ENCODE measurements at places on chromosomes 2 and 18. TPM values are rescaled to one million over a fixed set of nuclear protein-coding genes. Genes with fewer than 3 reads are reported as not detected.

The ABCB11 gene
- total RNA-seq: 1.2 TPM

DNA sequence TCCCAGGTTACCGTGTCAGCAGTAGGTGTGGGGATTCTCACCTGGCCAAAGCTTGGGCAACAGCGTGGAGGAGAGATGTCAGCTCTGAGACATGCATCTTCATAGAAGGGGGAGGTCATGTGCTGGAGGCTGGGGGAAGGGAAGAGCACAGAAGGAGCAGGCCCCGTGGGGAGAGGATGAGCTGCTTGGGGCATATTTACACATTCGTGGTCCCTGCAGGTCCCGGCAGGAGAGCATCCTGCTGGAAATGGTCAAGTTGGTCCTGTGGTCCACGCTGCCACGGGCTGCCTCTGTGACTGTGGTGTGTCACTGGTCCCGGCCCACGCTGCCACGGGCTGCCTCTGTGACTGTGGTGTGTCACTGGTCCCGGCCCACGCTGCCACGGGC, 195.1 kb upstream of the TWIST2 start:
- no peak for DNase-seq

DNA sequence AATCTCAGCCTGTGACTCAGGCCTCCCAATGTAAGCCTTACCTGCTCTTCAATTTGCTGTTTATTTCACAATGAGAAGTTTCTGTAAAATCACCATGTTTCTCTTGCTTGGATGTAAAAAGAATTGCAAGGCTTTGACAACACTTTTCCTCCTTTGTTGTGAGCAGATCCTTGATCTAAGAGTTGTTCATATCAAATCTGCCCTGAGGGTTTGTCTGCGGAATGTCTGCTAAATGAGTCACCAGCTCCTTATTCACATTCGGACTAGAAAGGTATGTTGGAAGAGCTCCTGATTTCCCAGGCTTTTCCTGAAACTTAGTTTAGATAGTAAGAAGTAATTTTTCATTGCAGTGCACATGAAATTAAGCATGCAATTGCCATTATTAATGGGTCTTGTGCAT, 268.2 kb upstream of the TCF4 start:
- no peak for DNase-seq

The PLEKHA3 gene
- 26.3 TPM for total RNA-seq

- no peak for DNase-seq
Measured at GRCh38 chr2:165472922-165473321, 3.4 kb downstream of the CSRNP3 start.

- DNase-seq: no peak
Measured at GRCh38 chr18:80253236-80253635, 5.9 kb upstream of the PARD6G start.

DNA sequence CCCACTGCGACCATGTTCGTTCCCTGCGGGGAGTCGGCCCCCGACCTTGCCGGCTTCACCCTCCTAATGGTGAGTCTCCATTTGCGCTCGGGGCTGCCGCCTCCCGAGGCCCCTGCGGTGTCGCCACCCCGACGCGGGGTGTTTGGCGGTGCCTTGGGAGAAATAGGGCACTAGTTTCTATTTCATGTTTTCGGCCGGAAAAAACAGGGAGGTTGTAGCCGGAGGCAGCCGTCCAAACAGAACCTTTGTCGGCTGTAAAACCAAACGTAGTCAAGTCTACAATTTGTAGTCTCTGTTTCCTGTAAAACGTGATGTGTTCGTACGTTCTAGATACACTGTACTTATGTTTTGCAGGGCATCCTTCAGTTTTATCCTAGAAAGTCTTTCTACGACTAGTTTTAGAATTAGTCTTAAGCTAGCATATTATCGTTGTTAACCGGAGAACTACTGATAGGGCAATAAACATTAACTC, 290 bp downstream of the PSMG2 start:
- DNase-seq: no peak

GRCh38 chr2:120498576-120499394, 152.8 kb downstream of the INHBB start:
- no peak for DNase-seq

The DAW1 gene
- not detected for total RNA-seq

DNA sequence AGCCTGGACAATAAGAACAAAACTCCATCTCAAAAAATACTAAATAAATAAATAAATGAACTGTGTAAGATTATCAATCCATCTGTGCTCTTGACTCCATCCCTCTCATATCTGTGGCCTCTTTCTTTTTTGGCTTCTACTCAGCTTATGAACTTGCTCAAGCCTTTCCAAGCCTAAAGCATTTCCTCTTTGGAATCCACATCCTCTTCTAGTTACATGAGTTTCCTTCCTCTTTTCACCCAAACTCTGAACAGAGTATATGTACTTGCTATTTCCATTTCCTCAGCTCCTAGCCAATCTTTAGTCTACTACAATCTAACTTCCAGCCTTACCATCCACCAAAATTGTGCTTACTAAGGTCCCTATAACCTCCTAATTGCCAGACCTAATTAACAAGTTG, 2.5 kb upstream of the DNAJC10 start:
- DNase-seq: no peak

DNA sequence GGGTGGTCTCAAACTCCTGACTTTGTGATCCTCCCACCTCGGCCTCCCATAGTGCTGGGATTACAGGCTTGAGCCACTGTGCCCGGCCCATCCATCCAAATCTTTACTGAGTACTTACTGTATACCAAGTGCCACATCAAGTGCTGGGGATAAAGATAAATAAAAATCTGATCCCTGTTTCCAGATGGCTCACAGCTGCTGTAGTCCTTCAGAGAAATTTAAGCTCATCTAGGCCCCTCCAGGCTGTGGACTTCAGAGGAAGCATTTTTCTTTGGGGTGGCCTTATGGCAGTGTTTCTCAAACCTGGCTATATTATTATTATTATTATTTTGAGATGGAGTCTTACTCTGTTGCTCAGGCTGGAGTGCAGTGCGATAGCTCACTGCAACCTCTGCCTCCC, 33.7 kb upstream of the GTF2A1L start:
- no peak for DNase-seq

DNA sequence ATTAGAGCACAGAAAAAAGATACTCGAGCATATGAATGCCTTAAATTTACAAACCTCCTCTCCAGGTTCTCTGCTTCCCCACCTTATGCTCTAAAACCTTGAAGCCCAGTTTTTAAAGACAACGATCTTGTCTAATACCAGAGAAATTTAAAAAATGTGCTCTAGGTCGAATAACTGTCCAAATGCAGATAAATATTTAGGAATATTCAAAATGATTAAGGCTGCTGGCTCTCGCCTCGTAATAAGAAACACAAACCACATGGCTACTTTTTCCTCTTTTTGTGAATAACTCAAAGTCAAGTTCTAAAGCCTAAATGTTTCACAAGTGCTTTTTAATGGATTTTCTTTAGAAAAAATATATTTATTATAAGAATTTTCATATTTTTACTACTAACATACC, 101.3 kb downstream of the SATB2 start:
- DNase-seq: no peak

DNA sequence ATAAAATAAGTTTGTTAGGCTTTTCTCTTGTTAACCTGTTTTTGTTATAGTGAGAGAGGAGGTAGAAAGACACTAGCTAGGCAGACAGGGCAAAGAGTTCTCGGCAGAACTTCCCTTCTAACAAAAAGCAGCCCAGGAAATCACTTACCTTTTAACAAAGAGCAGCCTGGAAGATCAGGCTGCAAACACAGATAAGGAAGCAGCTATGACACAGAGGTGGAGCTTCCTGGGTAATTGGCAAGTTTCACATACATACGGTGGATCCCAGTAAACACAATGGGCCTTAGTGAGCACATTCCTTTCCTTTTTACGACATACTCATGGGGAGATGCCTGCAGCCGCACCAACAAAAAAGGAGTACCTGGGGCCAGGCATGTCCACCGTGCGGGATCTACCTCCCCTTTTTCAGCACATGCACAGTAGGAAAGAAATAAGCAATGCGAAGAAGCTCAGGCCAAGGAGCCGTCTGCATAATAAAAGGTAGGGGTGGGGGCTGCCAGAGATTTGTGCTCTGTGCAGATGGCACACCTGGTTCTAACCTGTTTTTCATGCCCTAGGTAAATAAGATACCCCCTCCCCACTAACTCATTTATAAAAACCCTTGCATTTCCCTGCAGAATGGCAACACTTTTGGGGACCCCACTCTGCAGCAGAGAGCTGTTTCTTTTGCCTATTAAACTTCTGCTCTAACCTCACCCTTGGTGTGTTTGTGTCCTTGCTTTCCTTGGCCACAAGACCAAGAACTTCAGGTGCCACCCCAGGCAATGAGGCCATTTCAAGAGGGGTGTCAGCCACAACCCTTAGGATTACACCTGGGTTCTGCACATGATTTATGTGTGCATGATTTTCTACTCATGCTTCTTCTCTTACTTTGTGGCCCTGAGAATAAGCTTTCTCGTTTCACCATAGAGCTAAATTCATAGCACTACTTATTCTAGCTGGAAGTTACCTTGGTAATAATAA, 26.5 kb downstream of the MDH1 start:
- no peak for DNase-seq

Data from mucosa of descending colon (tissue), 3 donors.